ENCODE measurements at places on chromosomes 16 and 17.

DNA sequence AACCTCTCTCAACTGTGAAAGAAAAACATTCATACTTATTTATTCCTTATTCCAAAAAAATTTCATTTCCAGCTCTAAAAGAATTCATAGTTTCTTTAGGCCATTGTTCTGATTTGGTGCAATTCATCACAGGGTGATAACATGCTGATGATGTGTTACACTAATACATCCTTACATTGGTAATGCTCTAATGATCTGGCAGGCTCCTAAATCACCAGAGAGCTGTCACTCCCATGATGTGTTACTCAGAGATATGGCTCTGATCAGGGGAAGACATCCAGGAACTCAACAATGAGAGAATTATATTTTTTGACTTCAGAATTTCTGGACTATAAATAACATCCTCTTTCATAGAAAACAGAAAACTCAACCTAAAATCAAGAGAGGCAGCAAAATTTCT, 209.3 kb downstream of the CHD9NB start:
- no peak for DNase-seq

- no peak for DNase-seq
These were observed 106.5 kb downstream of the UTP18 start for GRCh38 chr17:51366866-51367265.

- DNase-seq: no peak
These were observed 78.6 kb upstream of the CA10 start for GRCh38 chr17:52237151-52237550.

DNA sequence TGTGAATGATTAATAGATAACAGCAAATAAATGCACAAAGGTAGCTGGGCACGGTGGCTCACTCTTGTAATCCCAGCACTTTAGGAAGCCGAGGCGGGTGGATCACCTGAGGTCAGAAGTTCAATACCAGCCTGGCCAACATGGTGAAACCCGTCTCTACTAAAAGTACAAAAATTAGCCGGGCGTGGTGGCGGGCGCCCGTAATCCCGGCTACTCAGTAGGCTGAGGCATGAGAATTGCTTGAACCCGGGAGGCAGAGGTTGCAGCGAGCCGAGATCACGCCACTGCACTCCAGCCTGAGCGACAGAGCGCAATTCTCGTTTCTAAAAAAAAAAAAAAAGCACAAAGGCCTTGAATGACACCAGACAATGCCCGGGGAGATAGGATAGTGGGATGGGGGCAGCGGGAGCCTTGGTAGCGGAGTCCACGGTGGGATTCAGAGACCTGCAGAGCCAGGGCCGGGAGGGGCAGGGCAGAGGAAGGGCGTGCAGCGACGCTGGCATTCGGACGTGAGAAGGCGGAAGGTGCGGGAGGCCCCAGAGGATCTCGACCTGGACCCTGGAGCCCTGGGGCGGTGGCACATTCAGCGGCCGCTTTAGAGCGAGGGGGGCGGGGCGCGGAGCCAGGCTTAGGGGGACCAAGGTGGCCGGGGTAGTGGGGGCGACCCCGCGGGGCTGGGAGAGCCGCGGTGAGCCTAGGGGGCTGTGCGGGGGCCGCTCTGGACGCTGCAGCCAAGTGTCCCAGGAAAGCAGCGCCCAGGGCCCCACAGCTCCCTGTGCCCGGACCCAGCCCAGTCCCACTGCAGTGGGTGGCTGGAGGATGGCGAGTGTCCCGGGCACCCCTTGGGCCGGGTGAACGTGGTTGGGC, 999 bp upstream of the FLYWCH2 start:
- DNase-seq: no peak

DNA sequence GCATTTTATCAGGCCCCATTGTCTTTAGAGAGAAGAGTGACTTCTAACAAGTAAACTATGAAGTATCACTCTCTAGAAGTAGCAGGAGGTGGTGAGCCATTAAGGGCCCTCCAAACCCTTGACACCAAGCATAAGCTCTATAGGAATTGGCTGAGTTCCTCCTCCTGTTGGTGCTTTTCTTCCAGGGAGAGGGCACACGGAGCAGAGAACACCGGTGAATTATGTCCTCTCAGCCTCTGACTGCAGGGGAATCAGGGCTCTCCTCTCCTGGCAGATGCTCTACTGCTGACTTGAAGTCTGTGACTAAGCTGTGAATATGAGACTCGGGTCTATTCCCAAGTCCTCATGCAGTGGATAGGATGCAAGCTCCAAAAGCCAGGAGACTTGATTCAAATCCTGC, 32.3 kb downstream of the CHD9 start:
- DNase-seq: no peak

- DNase-seq: peak; percentile 45
These were observed 9.4 kb upstream of the TOM1L1 start for GRCh38 chr17:54891176-54891821.

- no peak for DNase-seq
These were observed 563.9 kb downstream of the TOX3 start for GRCh38 chr16:51982715-51983680.

- DNase-seq: no peak
These were observed 212.5 kb downstream of the TANC2 start for GRCh38 chr17:63178530-63178929.

- no peak for DNase-seq
These were observed 40.2 kb upstream of the BHLHA9 start for GRCh38 chr17:1229900-1230501.

DNA sequence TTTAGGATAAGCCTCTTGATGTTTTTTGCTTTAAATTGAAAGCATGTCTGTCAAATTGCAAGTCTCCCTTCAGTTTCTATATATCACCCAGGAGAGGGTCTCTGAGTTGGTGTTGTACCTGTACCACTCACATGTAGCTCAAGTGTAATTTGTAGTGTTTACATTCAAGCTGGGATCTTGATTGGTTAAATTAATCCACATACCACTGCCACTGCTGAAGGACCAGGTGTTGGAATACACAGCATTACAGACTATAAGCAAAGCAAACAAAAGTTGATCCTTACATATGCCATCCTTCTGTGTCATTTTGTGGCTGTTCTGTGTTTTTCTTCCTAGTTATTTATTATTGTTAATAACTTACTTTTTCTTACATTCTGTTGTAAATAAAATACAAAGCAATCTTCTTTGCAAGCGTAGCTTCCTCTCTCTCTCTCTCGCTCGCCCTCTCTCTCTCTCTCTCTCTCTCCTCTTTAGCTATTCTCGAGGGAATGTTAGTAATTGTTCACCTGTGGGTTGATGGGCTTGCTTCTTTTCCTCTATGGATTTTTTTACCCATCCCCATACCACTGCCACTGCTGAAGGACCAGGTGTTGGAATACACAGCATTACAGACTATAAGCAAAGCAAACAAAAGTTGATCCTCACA, 20.8 kb upstream of the NOL11 start:
- DNase-seq: no peak

- no peak for DNase-seq
These were observed 6.0 kb downstream of the MYO1D start for GRCh38 chr17:32870969-32871368.

GRCh38 chr17:52201767-52202519, 43.4 kb upstream of the CA10 start:
- DNase-seq: no peak

DNA sequence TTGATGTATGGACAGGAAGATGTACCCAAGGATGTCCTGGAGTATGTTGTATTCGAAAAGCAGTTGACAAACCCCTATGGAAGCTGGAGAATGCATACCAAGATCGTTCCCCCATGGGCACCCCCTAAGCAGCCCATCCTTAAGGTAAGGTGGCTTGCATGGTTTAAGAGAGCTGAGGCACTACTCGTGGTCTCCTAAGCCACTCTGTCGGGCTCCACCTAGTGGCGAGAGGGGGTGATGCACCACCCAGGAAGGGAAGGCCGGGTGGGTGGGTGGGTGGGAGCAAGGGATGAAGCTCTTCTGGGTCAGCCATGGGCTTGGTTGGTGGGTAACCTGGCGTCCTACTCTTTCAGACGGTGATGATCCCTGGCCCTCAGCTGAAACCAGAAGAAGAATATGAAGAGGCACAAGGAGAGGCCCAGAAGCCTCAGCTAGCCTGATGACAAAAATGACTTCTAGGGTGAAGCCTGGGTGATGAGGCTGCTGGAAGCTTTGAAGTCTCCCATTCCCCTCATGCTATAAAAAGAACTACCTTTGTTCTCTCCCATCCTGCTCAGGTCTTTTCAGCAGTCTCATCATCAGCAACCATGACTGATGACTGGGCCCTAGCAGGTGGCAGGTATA, 21.5 kb downstream of the GPR179 start:
- DNase-seq: no peak

All from T1000 (cell line).